NCI-H446 treated with DMSO at 0.1 percent for 48 hours (cell line): ENCODE measurements at places on chromosomes 4 and X.

DNA sequence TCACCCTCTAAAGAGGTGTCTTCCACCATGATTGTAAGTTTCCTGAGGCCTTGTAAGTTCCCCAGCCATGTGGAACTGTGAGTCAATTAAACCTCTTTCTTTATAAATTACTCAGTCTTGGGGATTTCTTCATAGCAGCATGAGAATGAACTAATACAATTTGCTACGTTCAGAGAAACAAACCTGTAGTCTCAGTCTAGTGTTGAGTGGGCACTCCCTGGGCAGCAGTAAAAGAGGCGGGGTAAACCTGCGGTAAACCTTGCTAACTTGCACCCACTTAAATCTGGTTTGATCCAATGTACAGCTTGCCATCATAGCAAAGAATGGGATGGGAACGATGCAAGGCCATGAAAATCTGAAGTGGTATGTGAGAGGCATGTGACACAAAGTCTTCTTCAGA, 22.4 kb downstream of the GRXCR1 start:
- DNase-seq, result no peak

DNA sequence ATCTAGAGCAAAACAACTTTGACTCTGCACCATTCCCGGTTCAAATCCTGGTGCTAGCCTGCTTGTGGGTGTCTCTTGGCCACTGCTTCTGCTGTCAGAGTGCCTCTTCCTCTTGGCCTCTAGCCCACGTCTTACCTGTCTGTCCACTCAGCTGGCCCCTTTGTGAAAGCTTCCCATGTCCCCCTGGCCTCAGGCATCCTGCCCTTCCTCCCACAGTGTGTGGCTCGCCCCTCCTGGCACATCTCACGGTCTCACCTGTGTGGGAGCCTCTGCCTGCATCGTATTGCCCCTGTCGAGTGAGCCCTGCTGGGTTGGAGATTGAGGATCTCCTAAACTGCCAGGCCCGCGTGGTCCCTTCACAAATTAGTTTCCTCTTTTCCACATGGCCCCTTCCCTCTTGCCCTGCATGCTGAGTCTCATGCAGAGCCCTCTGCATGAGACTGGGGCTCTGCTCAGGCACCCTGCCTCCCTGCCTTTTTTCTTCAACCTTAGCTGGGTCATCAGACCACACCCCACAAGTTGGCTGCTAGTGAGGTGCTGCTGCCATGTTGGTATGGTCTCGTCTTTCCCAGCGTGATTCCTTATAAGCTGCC, 53.7 kb upstream of the TADA2B start:
- no peak for DNase-seq

GRCh38 chrX:44874420-44875184, 1.6 kb downstream of the KDM6A start:
- no peak for DNase-seq

DNA sequence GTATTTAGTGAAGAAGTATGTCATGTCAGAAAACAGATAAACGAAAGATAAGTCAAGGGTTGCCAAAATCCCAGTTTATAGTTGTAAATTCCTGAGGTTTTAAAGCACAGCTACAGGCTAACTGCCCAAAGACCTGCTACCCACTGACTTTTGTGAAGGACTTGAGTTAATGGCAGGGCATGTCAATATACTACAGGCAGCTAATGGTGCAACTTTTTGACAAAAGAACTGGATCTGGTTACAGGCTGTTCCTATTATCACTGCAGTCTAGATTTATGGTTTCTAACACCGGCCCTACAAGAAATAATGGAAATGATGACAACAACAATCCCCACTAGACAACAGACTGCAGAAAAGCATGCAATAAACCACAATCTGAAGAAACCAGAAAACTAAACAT, 6.4 kb downstream of the SCML2 start:
- no peak for DNase-seq

DNA sequence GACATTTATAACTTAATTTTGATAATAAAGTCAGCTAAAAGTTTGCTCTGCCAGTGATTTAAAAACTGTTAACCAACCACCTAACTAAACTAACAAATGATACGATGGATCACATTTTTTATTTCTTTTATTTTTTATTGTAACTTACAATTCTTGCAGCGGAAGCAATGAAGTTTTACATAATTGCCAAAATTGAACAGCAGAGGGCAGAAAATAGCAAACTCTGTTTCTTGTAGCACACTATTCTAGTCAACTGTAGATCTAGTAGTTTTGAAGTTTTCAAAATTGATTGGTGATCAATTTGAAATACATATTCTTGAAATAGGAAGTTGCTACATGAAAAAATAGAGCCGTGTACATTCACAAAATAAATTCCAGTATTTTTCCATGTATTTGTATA, 2.8 kb upstream of the GRIA2 start:
- peak; percentile 22 for DNase-seq

GRCh38 chr4:185275501-185275900, 66.1 kb downstream of the SNX25 start:
- no peak for DNase-seq

DNA sequence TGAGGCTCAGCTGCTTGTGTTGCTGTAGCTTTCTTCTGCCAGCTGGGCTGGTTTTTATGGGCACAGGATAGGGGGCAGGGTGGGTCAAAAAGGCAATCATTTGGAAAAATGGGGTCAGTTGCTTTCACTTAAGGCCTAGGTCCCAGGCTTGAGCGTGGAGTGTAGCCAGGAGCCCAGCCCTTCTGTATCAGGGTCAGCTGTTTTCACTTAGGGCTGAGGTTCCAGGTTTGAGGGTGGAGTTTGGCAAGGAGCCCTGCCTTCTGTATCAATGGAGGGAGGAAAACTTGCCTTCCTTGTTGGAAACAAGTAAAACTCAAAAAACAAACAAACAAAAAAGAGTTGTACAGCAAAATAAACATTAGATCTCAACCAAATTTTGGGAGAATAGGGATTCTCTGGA, 37.0 kb upstream of the UGT8 start:
- DNase-seq, result no peak
